ENCODE measurements at places on chromosomes 1 and 21.

DNA sequence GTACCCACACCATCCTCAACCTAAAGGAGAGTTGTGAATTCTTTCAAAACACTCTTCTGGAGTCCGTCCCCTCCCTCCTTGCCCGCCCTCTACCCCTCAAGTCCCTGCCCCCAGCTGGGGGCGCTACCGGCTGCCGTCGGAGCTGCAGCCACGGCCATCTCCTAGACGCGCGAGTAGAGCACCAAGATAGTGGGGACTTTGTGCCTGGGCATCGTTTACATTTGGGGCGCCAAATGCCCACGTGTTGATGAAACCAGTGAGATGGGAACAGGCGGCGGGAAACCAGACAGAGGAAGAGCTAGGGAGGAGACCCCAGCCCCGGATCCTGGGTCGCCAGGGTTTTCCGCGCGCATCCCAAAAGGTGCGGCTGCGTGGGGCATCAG, 638 bp upstream of the OLIG2 start:
- DNase-seq: no peak

DNA sequence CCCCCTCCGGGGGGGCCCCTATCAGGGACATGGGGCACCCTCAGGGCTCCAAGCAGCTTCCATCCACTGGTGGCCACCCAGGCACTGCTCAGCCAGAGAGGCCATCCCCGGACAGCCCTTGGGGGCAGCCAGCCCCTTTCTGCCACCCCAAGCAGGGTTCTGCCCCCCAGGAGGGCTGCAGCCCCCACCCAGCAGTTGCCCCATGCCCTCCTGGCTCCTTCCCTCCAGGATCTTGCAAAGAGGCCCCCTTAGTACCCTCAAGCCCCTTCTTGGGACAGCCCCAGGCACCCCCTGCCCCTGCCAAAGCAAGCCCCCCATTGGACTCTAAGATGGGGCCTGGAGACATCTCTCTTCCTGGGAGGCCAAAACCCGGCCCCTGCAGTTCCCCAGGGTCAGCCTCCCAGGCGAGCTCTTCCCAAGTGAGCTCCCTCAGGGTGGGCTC, 34.9 kb downstream of the TRIM11 start:
- no peak for DNase-seq

- DNase-seq: peak; percentile 21
Measured at GRCh38 chr1:214403431-214403830, 122.5 kb downstream of the SMYD2 start.

GRCh38 chr1:163875200-163875926, 553.6 kb downstream of the NUF2 start:
- DNase-seq: no peak

DNA sequence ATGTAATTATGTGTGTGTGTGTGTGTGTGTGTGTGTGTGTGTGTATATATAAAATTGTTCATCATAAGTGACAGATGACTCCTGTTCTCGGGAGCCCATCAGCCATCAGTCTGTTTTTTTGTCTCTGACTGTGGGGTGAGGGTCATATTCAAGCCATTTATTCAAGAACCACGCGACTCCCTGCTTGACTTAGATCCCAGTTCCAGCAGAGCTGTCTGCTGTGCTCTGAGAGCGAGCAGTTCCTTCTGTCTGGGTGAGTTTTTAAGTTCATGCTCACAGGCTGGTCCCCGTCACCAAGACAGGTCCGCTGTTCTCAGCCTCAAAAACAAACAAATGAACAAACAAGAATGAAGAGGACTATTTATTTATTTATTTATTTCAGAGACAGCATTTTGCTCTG, 18.3 kb upstream of the NPPB start:
- DNase-seq: no peak

GRCh38 chr1:32753532-32754316, 51.2 kb upstream of the SYNC start:
- peak; percentile 68 for DNase-seq

- DNase-seq: no peak
Measured at GRCh38 chr1:6700853-6701436, 671 bp downstream of the DNAJC11 start.

GRCh38 chr1:16293538-16293937, 56.6 kb upstream of the CPLANE2 start:
- peak; percentile 26 for DNase-seq

DNA sequence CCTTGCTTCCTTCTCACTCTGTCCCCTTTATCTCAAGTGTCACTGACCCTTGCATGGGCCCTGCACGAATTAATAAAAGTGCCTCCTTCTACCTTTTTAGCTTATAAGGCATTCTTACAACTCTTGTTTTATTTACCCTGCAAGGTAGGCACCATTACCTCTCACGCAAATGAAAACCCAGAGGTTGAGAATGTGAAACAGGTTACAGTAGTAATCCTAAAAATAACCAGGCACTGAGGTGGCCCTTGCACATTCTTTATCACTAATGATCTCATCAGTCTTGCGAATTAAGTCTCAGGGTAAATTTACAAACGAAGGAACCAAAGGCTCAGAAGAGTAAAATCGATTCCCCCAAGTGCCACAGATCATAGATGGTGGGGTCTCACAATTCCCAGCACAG, 3.7 kb downstream of the GLIS1 start:
- DNase-seq: no peak

DNA sequence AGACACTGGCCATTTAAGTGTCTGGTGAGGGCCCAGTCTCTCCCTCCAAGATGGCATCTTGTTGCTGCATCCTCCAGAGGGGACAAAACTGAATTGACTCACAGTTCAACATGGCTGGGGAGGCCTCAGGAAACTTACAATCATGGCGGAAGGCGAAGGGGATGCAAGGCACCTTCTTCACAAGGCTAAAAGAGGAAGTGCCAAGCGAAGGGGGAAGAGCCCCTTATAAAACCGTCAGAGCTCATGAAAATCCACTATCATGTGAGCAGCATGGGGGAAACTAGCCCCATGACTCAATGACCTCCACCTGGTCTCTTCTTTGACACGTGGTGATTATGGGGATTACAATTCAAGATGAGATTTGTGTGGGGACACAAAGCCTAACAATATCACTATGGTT, 280.1 kb downstream of the HHAT start:
- DNase-seq: no peak

All from dermis blood vessel endothelial cell (primary cell).